NCI-H526 treated with DMSO at 0.1 percent for 48 hours (cell line): ENCODE measurements at places on chromosomes 1 and 21.

DNA sequence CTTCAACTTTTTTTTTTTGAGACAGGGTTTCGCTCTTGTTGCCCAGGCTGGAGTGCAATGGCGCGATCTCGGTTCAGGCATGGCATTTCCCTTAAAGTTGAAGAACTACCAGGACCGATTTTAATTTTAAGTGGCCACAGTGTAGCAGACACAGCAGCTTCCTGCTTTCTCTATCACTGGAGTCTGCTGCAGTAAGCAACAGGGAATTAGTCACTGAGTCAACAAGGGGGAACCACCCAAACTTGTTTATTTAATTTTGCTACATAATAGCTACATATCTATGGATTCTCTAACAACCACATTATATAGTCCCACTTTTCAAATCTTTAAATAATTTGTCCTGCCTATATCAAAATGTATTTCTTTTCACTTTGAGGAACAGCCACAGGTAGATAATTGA, 12.5 kb upstream of the TNNI3K start:
- no peak for DNase-seq

GRCh38 chr1:42765832-42766740, 742 bp downstream of the P3H1 start:
- DNase-seq, result peak; percentile 60

GRCh38 chr1:226829105-226829504, 41.3 kb upstream of the PSEN2 start:
- no peak for DNase-seq

- DNase-seq, result no peak
These were observed 270.9 kb downstream of the TNR start for GRCh38 chr1:175472464-175472863.

GRCh38 chr1:22831729-22832413, 121.2 kb downstream of the EPHB2 start:
- DNase-seq, result no peak

- DNase-seq, result no peak
These were observed 2.7 kb downstream of the IFNAR2 start for GRCh38 chr21:33232291-33233034.

- DNase-seq, result no peak
These were observed 21.2 kb downstream of the PDIK1L start for GRCh38 chr1:26132834-26133167.

DNA sequence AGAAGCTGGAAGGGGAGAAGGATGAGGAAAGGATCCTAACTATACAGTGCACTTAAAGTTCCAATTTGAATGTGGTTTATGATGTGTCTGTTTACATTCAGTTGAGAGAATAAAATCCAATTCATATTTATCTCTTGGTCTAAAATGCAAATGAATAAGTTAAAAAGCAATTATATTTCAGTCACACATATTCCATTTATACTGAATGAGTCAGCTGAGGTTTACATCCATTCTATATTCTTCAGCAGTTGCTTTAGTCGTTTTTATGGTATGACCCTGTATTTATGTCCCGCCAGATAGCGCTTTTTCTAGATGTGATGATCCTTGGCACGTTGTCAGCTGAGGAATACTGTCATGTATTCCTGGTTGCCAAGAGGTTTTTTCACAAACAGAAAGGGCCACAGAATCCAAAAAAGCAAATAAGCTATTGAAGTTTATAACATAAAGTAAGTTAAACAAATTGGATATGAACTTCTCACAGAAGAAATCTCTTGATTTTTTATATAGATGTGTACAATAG, 866.2 kb downstream of the NCAM2 start:
- DNase-seq, result no peak

DNA sequence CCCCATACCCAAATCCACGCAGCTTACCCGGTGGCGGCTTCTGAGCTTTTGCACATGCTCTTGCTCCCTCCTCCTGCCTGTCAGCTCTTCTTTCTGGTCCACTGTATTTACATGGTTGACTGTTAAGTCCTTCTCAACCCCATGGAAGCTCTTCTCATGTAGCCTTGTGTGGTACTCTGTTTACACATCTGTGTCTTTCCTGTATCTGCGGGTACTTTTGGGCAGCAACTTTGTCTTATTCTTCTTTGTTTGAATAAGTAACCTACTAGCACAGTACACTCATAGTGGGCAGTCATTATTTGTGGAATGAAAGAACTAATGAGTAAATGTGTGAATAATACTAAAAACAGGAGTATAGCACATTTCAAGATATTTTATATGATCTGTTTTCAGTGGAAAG, 88.5 kb upstream of the GPR88 start:
- no peak for DNase-seq

- no peak for DNase-seq
These were observed 88.8 kb upstream of the PDE4B start for GRCh38 chr1:65703853-65704252.

- peak; percentile 27 for DNase-seq
These were observed 31.3 kb downstream of the NCMAP start for GRCh38 chr1:24586970-24587820.

GRCh38 chr1:228329887-228330286, 76.7 kb downstream of the TRIM11 start:
- DNase-seq, result no peak

DNA sequence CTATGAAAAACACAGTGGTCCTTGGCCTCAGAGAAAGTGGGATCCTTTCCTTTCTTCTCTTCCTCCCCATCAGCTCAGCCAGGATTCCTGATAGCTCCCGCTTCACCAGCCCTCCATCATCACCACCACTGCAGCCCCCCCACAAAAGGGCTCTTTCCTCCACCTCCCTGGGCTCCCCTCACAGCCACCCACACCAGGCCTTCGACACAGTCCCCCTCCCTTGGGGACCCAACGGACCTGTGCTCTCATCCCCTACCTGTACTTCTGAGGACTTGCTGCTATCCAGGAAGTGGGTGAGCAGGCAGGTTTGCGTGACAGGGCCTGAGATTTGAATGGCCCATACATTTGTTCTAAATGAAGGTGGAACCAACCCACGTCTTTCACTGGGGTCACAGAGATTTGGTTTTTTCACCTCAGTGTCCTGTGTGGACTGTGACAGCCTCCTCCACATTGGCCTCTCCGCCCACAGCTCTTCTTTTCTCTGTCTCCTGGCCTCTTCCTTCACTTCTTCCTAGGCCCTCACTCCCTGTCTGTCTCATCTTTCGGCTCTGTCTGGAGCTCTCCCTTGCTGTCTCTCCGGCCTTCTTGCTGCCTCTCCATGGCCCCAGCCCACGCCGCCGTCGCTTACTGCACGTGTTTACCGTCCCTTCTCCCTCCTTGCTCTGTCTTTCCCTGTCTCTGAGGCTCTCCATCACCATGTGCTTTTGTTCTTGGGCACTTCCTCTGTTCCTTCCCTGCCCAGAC, 238.6 kb downstream of the FOXD2 start:
- no peak for DNase-seq

GRCh38 chr1:174075245-174075692, 53.1 kb upstream of the RC3H1 start:
- no peak for DNase-seq

DNA sequence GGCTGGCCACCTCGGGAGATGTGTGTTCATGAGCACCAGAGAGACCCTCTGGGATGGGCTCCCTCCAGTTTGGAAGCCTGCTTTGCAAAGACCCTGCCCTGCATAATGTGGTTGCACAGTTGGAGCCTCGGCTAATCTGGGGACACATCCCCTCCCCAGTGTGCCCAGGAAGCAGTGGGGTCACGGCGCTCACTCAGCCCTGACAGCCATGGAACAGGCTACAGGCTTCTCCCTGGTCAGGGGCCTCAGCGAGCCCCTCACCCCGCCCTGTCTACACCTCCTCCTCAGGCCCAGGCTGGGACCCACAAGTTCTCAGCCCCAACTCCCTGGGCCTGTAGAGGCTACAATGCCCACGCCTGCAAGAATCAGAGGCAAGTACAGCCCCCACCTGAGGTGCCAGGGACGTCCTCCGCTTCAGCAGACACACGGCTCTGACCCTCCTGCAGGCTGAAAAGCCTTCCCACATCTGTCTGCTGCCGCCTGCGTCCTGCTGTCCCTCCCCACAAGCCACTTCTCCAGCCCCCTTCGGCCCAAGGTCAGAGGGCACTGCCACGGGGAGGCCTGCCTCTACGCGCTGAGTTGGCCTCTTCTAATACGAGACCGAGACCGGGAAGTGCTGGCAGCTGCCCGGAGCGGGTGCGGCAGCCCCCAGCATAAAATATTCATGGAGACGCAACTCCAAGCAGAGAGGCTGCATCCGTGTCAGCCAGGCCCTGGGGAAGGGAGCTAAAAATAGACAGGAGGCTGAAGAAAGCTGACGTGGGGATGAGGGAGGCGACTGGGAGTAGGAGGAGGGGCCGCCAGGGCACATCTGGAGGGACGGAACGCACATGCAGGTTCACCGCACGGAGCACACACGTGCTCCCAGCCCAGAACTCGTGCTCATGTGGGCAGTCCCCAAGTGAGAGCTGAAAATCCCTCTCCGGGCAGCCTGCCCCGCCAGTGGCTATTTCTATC, 15.2 kb upstream of the GPR153 start:
- DNase-seq, result peak; percentile 86

GRCh38 chr1:114715952-114716303, 643 bp downstream of the NRAS start:
- no peak for DNase-seq

DNA sequence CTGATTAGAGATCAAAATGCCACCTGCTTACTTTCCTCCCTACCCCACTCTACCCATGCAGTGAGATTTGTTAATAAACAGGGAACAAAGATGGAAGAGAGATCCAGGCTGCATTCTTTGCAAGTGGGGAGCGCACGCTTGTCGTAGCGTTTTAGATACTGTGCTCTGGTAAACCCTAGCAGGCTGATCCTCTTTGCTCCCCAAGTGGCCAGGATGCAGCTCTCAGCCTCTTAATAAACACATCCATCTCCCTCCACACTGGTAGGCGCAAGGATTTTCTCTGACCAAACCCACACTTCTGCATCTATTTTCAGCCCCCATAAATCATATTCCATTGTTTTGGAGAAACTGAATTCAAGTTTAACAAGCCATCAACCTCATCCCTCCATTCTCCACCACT, 2.9 kb downstream of the PGBD5 start:
- no peak for DNase-seq

DNA sequence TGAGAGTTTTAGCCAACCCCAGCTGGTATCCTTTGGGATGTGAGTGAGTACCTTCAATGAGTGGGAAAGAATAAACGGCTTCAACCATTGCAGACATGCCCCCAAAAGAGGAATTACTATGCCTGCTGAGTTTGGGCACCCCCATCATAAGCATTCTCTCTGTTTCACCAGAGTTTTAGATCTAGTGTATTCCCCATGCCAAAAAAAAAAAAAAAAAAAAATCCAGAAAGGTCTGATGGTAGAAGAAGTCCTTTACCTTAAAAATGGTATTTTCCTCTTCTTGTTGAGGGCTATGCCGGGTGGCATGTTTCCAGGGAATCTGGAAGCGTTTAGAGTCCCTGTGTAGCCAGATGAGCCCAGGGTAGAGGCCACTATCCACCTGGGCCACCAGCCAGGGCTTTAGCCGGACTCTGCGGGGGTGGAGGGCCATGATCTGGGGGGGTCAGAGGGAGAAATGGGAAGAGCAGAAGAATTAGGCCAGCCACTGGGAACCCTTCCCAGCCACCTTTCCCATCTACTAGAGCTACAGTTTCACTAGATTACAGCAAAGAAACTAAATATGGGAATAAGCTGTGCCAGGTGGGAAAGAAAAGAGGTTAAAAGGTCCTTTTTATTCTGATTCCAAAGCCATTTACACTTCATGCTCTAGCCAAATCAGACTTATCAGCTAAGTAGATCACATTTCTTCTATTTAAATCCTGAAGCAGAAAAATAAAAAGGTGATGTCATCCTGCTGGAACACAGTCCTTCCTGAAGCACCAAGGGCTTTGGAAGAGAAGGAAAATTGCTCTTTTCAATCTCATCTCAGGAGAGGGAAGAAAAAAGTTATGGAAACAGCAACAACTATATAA, 4.7 kb downstream of the IRF6 start:
- no peak for DNase-seq

DNA sequence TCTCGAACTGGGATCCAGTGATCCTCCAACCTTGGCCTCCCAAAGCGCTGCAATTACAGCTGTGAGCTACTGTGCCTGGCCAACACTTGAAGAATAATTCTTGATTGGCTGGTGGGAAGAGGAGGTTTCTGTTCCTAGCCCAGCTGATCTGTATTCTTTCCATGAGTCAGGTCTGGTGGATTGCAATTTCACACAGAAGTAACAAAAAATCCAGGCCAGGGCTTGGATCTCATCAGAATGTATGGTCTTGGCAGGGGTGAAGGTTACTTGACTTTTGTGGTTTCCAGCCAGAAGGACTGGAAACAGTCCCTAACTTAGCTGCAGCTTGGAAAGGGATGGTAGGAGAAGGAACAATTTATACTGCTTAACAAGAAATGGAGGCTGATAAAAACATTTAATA, 5.1 kb upstream of the HP1BP3 start:
- DNase-seq, result no peak

GRCh38 chr21:44383216-44383615, 29.8 kb downstream of the TRPM2 start:
- no peak for DNase-seq

DNA sequence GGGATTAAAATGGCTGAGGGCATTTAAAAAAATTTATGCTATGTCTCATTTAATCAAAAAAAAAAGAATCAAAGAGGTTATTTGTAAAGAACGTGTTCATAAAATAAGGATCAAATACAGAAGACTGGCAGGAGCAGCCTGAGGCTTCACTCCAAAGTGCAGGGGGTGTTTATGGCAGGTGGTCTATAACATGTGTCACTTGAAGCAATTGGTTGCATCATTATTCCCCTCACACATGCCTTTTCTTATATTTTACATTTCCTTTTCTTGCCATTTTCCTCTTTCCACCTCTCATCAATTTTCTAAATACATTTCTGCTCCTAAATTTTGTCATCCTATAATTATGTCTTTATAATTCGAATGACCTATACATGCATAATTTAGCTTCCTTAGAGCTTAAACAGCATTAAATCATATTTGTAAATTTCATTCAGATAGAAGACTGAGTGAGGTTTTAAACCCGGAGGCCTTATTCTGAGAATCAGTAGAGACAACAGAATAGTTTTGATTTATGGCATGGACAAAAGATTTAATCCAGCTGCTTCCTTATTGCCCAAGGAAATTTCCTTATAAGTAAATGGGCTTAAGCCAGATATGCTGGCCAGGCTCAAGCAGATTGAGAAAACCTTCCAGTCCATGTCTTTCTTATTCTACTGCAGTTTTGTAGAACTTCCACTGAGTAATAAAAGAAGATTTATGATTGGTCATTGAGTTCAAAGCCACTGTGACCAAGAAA, 322.8 kb downstream of the TGFB2 start:
- DNase-seq, result no peak

- no peak for DNase-seq
These were observed 1193.4 kb downstream of the NCAM2 start for GRCh38 chr21:22191581-22191980.

GRCh38 chr1:32215629-32216480, 6.3 kb downstream of the TMEM234 start:
- peak; percentile 13 for DNase-seq

DNA sequence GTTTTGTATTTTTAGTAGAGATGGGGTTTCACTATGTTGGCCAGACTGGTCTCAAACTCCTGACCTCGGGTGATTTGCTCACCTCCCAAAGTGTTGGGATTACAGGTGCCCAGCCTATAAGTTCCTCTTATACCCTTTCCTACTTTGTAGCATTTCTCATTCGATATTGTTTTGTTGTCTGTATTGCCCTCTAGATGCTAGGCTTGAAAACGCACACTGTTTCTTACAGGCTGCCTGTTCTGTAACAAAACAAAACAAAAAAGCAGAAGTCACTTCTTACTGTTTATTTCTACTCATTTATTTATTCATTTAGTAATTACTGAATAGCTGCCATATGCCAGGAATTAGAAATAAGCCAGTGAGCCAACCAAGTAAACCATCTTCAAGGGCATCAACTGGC, 136.9 kb upstream of the BMP8A start:
- no peak for DNase-seq

GRCh38 chr21:31564439-31564838, 95.1 kb upstream of the SOD1 start:
- no peak for DNase-seq

- DNase-seq, result no peak
These were observed 19.7 kb upstream of the RIPK4 start for GRCh38 chr21:41786509-41786987.
